GM12878 (cell line): ENCODE measurements at places on chromosomes 6 and 20.

DNA sequence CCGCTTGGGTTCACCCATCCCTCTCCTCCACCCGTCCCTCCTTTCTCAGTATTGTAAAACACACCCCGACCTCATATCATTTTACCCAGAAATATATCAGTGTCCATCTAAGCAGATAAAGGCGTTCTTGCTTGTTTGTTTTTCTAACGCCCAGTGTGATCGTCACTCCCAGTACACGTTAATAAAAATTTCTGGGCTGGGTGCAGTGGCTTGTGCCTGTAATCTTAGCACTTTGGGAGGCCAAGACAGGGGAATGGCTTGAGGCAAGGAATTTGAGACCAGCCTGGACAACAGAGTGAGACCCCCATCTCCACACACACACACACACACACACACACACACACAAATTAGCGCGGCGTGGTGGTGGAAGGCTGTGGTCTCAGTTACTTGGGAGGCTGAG is 24.4 kb upstream of the TFAP2C start:
- no peak for DNase-seq

GRCh38 chr20:44036441-44036840 is 121.8 kb downstream of the TOX2 start:
- DNase-seq: no peak

GRCh38 chr6:21026576-21027273 is 492.5 kb downstream of the CDKAL1 start:
- no peak for DNase-seq

GRCh38 chr6:127933852-127934840 is 33.3 kb upstream of the THEMIS start:
- DNase-seq: no peak

DNA sequence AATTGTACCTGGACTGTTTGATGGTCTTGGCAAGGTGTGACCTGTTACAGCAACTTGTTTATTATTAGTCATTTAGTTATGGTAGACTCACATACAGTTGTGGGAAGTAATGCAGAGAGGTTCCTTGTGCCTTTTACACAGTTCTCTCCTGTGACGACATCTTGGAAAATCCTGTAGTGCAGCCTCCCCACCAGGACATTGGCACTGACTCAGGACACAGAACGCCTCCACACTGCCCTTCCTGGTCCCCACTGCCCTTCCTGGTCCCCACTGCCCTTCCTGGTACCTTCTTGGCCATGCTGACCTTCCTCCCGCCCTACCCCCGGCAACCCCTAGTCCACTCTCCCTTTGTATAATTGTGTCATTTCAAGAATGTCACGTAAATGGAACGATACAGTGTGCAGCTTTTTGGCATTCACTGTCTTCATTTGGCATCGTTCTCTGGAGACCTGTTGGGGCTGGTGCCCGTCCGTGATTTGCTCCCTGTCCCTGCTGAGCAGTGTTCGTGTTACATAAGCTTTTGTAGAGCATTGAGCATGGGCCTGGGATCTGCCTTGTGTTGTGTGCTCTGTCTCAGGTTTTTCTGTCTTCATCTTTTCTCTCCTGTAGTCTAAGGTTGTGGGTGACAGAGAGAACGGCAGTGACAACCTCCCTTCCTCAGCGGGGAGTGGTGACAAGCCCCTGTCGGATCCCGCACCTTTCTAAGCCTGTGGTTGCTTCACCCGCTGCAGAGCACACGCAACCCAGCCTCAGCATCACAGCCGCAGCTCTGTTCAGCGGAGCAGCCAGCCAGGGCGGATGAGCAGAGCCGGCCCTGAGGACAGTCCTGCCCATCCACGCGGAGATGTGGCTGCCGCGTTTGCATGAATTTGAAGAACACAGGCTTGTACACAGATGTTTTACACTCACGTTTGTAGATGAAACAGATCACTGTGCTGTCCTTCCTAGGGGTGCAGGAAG is 5.4 kb upstream of the DNAJC5 start:
- DNase-seq: no peak

- DNase-seq: no peak
Measured at GRCh38 chr6:132648356-132648755, 10.6 kb downstream of the TAAR1 start.

GRCh38 chr6:53624502-53624901 is 41.1 kb downstream of the KLHL31 start:
- no peak for DNase-seq

GRCh38 chr6:40349123-40349900 is 237.9 kb downstream of the LRFN2 start:
- no peak for DNase-seq

DNA sequence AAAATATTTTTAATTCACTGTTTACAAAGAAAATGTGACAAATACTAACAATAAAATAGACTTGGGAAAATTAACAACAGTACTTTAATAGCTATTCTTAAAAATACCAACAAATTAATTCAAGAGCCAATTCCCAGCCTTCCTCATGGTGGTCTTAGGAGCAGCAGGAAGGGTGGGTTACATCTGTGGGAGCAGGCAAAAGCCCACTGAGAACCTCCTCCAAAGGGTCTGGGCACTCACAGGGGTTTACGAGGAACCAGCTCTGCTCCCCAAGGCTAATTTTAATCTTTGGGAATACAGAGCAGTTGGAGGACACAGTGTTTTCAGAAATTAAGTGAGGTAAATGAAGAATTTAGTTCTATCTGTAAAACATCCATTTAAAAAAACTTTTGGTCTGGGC is 10.2 kb downstream of the SOD2 start:
- DNase-seq: no peak

- no peak for DNase-seq
Measured at GRCh38 chr6:75183099-75183541, 22.7 kb downstream of the COL12A1 start.

DNA sequence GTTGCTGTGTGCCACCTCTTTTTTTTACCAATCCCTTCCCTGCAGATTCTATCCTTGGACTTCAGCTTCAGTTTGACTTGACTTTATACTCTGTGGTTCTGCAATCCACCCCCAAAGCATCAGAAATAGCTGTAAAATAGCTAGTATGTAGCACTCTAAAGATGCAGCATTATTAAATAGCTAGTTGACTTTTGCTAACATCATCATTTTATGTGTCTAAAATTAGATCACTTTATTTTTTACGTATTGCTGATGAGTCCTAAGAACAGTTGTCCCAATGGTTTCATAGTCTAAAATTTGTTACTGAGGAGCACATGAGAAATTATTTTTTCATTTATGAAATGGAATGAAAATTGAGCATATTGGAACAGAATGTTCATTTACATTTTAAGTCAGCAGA is 138.2 kb downstream of the NKAIN2 start:
- DNase-seq: no peak

GRCh38 chr6:797479-798077 is 104.6 kb upstream of the EXOC2 start:
- DNase-seq: no peak

GRCh38 chr6:15970517-15970916 is 158.4 kb upstream of the MYLIP start:
- no peak for DNase-seq

- DNase-seq: no peak
Measured at GRCh38 chr6:42440778-42441696, 10.7 kb downstream of the TRERF1 start.

DNA sequence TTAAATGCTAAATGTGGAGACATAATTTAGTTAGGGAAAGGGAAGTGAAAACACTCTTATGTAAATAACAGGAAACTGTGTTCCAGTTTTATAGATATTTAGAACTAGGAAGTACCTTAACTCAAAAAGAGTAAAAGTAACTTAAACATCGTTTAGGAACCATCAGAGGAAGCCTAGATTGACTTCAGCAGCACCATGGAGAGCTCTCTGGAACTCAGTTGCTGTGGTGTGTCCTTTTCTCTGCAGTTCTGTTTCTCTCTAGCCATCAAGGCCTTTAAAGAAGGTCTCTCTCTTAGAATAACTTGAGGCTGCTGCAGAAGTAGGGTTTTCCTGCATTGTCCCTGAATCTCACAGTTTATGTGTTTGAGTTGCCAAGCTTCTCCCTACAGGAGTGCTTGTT is 26.9 kb downstream of the CLVS2 start:
- no peak for DNase-seq

DNA sequence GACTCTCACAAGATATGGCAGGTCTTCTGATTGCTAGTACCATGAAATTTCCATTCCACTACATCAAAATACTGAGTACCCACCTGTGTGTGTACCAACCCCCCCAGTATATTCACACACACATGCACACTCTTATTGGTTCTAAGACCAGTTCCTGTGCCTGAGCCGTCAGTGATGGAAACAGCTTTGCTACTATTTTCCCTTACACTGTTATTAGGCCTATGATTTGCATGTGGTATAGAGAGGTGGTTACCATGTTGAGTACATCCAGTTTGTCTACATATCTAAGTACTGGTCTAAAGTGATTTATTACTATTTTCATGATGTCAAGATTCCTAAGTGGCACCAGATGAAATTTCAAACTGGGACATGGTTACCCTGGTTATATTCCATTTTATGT is 459.9 kb downstream of the BCKDHB start:
- no peak for DNase-seq

GRCh38 chr6:157728183-157728881 is 94.7 kb upstream of the SNX9 start:
- no peak for DNase-seq

- no peak for DNase-seq
Measured at GRCh38 chr6:151452750-151453427, 963 bp upstream of the RMND1 start.

GRCh38 chr6:170212956-170213636 is 77.8 kb downstream of the DLL1 start:
- DNase-seq: no peak

- DNase-seq: no peak
Measured at GRCh38 chr6:166395351-166395750, 12.6 kb upstream of the MPC1 start.

GRCh38 chr6:33716379-33716778 is 4.9 kb upstream of the UQCC2 start:
- no peak for DNase-seq

DNA sequence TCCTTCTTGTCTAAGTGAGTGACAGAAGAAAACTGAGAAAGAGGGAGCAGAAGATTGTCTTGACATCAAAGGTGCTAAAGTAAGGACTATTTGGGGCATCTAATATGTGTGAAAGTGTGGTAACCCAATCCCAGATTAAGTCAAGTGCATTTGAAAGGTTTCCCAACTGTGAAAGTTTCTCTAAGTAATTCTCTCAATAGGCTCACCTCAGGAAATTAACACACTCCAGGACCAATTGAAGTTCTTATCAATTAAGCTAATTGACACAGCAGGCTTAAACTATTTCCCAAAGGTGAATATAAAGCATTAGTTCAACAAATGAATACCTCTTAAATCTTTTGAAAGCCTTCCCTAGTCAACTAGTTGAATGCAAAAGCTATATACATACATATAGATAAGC is 212.8 kb upstream of the FUT9 start:
- no peak for DNase-seq

- DNase-seq: no peak
Measured at GRCh38 chr6:112288475-112288874, 34.1 kb upstream of the LAMA4 start.

GRCh38 chr6:161186173-161186769 is 87.6 kb downstream of the AGPAT4 start:
- no peak for DNase-seq

GRCh38 chr6:106510090-106510970 is 119.0 kb downstream of the RTN4IP1 start:
- no peak for DNase-seq

- DNase-seq: no peak
Measured at GRCh38 chr20:49594143-49594930, 26.4 kb upstream of the PTGIS start.

DNA sequence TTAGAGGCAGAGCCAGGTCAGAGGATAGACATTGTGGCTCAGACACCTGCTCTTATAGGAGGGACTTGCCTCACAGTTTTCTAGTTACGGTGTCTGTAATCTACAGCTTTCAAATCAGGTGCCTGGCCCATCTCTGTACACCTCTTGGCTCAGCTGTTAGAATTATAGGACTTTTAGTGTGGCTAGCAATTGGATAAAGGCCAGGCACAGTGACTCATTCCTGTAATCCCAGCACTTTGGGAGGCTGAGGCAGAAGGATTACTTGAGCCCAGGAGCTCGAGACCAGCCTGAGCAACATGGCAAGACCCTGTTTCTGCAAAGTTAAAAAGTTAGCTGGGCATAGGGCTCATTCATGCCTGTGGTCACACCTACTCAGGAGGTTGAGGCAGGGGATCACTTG is 20.0 kb downstream of the BRPF3 start:
- DNase-seq: no peak

DNA sequence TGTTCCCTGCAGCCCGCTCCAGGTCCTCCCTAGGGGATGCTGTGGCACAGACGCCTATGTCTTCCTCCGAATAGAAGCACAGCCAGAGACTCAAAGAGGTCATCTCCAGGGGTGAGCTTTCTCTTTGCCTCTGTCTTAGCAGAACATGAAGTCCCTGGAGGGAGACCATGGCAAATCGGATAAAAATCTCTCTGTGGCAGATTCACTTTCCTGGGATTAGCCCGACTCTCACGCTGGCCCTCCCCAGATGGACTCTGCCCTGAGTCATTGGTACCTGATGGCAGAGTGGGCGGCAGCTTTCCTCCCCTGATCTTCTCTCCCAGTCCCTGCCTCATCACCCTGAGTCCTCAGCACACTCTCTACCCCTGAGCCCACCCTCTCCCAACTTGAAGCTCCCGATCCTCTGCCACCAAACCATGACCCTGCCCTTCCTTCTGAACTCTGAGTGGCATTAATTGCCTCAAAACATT is 58.0 kb upstream of the CCDC167 start:
- no peak for DNase-seq

DNA sequence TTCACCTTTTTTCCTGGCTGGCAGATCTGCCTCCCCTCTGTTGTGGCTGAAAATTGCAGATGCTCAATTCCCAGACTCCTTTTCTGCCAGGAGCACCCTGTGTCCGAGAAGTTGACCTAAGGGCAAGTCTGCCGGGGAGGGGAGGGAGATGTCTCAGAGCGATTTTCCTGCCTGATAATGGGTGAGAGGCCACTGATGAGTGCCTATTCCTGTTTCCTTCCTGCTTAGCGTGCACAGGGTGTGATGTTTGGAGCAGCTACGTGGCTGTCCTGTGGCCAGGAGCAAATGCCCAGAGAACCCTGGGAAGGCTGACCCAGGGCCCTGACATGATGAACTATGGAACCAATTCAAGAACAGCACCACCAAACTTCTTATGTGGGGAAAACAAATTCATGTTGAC is 22.5 kb downstream of the SOX4 start:
- DNase-seq: no peak

DNA sequence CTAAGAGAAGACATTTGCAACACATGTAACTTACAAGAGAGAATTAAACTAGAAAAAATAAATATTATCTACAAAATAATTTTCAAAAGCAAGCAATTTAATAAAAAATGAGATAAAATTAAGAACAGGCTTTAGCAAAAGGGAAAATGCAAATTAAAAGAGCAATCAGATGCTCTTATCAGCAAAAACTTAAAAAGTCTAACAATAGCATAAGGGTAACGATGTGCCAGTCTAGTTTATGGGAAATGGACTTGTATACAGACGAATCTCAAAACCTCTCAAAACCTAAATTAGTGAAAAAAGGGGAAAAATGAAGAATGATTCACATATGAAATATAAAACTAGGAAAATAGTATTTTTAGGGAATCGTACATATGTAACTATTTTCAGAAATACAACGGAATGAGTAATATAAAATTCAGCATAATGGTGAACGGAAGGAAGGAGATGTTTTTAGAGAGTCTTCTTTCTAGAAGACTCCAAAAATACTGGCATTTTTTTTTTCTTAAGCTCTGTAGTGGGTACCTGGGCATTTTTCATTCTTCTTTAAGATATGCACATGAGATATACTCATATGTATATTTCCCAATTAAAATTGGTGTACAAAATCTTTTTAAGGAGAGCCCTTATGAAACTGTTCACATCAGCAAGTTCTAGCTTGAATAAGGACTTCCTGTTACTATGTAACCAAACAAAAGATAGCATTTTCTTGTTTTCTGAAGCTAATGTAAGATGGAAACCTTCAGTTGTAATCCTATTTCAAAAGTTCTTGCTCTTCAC is 927 bp upstream of the MANEA start:
- DNase-seq: no peak
